ENCODE measurements at places on chromosomes 7 and 10.

DNA sequence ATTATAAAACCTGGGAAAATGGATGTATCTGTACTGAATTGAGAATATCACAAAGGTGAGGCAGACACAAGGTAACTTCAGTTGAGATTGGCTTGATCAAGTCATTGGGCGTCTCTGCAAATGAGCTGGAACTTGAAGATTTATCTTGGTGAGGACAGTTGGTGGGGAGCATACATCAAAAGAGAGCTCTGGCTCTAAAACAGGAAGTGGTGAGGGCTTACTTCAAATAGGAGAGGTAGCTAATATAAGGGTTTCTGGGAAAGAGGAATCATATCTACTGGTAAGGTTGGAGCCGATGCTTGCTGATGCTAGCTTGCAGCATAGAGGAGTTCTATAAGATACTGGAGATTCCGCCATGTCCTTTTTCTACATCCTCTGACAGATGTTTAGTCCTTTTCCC lies 39.9 kb upstream of the FGL2 start:
- DNase-seq, result no peak

DNA sequence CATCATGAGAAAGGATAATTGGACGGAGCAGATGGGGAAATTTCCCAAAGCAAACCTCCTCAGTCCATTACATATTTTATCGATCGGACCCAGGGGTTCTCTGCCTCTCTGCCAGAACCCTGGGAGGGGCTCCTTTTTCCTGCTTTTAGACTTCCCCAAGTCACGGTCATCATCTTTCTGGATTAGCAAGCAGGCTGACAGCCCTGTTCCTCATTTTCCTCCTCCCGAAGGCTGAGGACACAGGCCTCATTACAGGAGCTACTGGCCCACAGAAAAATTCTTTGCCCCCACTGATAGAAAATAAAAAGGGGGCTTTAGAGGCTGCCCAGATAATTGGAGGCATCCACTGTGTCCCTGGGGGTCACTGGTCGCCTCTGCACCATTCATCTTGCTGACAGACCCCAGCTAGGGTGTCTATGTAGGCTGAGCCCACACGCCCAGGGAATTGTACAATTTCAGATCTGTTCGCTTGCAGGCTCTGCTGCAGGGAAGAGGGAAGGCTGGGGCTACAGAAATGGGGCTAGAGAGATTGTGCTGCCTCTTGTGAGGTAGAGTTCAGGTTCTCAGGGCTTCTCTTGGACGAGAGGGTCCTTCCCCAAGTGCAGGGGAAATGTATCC lies 125.7 kb upstream of the SDK1 start:
- DNase-seq, result no peak

GRCh38 chr10:121497513-121498470 lies 100.5 kb downstream of the FGFR2 start:
- no peak for DNase-seq

DNA sequence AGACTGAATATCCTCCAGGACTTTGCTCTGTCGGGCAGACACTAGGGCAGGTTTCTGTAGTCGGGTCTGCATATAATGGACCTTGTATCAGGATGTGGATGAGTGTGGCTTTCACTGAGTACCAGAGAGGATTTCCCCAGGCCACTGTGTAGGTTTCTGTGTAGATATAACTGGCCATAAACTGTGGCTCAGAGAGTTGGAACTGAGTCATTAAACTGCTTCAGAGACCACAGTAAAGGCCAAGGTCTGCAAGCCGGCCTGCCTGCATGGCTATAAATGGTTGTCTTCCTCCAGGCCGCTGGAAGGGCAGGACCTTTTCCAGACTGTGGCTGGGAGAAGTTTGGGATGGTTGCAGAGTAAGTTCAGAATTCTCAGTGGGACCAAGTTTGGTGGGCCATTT lies 16.9 kb downstream of the ZNF92 start:
- no peak for DNase-seq

DNA sequence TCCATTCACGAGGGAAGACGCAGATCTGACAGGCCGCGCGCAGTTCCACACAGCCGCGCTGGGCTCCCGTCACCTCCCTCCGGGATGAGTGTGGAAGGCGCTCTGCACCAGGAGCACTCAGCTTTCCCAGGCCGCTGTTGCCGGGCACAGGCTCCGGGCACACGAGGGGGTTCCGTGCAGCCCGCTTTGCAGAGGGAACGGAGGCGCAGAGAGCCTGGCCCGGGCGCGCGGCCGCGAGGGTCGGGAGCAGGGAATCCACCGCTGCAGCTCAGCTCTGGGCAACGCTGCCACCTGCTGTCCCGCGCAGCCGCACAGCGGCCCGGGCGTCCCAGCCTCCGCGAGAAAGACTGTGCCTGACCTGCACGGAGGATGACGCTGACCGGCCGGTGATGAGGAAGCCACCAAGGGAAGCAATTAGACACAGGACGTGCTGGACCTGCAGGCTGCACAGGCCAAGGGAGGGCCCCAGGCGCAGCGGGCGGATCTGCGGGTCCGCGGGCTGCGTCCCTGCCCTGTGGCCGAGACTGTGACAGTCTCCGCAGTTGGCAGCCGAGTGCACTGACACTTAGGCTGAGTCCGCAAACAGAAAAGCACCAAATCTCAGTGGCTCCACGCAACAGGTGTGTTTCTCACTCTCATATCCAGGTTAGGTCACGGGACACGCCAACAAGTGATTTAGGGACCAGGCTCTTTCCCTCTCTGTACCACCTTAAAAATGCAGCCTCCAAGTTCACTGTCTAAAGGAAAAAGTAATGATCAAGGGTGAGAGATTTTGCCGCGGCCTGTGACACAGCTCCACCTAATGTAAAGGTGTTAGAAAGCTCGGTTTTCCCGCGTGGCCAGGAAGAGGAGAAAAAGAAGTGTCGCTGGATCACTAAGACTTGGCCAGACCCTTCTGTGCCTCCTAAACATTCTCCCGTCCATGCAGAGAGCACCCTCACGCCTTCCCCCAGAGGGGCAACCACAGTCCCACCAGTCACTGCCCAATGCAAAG lies 94.5 kb downstream of the SEC61G start:
- DNase-seq, result peak; percentile 68

- DNase-seq, result peak; percentile 24
These were observed at the start of gene SH2B2 for GRCh38 chr7:102286237-102287110. Gene SH2B2, plus strand, starts transcription at chr7:102286868. Its CDS starts 13,683 bp downstream, at chr7:102300551.

GRCh38 chr7:6317797-6318438 lies 45.5 kb upstream of the CYTH3 start:
- peak; percentile 22 for DNase-seq

DNA sequence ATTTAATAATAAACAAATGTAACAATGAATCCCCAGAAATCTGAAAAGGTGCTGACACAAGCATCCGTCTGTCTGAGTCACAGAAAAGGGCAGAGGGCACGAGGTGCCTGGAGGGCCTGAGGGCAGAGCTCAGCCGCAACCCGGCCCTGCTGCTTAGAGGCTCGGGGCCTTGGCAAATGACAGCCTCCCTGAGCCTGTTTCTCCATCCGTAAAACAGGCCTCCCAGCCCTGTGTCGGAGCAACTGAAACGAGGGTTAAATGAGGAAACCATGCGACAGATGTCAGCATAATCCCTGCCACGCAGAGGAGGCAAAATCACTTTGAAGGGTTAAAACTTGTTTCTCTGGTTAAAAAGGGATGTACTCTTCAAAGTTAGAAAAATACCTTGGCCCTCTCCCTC lies 24.9 kb downstream of the NUDT1 start:
- no peak for DNase-seq

DNA sequence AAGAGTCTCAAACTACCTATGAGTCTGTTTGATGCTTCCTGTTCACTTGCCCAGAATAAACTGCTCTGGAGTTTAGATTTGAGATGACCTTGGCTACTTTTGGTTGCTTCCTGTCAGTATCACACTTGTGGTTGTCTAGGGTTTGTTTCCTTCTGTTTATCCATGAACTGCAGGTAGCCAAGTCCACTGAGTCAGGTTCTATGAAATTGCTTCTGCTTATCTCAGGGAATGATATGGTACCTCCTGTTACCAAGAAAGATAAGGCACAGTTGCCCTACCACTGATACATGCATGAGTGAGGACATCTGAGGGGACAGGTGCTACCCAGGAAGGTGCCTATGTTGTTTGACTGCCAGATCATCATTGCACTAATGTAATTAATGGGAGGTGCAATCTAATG lies 15.8 kb upstream of the EEPD1 start:
- DNase-seq, result no peak

- DNase-seq, result no peak
These were observed 319.4 kb upstream of the ZNF32 start for GRCh38 chr10:43968076-43968475.

DNA sequence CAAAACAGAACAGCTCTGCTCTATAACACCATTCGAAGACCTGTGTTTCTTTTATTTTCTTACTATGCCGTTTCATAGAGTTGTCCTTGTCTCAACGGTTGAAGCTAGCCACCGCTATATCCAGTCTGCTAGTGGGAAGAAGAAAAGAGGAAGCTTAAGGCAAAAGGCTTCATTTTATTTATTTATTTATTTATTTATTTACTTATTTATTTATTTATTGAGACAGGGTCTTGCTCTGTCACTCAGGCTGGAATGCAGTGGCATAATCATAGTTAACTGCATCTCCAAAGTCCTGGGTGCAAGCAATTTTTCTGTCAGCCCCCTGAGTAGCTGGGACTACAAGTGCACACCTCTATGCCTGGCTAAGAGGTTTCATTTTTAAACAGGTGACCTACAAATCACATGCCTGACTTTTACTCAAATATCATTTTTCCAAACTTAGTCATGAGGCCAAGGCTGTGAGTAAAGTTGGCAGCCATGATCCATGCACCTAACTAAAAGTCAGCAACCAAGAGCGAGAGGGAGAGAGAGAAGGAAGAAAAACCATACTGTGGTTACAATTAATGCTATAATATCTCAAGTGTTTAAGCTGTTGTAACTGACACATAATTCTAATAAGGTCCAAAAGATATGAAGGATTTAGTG lies 1305.3 kb upstream of the LRRTM3 start:
- DNase-seq, result no peak

- DNase-seq, result no peak
These were observed 54.1 kb downstream of the PLPP4 start for GRCh38 chr10:120511165-120511564.

GRCh38 chr10:32417911-32418547 lies 27.9 kb upstream of the CCDC7 start:
- DNase-seq, result peak; percentile 21

DNA sequence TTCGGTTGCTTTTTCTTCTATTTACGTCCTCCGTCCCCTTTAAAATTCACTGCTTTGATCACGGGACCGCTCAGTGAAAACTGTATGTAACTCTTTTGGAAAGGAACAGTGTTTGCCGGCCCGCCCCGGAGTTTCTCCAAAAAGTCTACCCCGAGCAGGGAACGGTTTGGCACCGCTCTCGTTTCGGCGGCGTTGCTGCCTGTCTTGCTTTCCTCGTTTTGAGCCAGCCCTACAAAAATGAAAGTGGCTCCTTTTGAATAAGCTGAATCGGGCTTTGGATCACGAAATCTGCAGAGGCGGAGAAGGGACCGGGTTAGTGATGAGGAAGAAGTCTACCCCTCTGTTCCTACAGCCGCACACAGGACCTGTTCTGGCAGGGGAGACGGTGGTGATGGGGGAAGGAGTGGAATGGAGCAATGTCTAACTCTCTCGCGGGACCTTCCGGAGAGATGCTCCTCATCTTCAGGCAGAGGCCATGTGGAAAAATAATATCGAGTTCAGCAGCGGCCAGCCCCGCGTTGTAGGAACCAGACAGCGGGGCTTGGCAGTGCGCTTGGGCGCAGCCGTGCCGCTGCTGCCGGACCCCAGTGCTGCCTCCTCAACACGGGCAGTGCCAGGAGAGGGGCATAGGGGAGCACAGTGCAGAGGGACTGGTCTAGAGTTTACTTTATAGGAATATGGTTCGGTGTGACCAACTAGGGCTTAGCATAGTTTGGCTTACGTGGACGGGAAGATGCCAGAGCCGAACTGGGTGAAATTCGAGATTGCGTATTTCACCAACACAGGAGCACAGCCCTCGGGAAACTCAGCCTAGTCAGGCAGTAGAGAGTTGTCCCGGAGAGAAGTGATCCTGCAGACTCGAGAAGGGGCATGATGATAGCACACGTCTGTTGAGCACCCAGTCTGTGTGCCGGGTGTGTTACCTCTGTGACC lies 1.4 kb downstream of the HTRA1 start:
- no peak for DNase-seq

DNA sequence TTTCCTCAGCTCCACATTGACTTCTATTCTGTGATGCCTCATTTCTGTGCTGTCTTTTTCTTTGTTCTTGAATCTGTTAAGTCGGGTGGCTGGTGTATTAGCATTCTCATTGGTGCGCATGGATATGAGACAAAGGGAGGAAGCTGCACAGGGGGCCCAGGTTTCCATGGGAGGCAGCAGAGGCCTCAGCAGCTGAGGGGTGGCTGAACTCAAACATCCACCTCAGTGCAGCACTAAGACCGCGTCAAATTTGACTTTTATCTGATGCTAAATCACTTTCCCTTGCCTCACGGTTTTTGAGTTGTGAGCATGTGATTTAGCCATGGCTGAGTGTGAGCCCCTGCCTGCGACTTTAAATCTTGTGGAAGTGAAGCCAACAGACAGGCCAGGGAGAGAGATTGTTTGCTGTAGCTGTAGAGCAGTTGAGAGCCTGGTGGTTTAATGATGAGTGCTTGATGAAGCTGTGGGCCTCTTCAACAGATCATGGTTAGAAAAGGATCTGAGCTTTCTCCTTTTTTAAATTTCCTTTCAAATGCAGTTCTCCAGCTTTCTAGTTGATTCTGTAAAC lies 193.3 kb upstream of the ZNF804B start:
- DNase-seq, result no peak

GRCh38 chr7:8536431-8536830 lies 103.0 kb downstream of the NXPH1 start:
- no peak for DNase-seq

- DNase-seq, result no peak
These were observed 17.8 kb upstream of the ZKSCAN1 start for GRCh38 chr7:99997545-99998137.

DNA sequence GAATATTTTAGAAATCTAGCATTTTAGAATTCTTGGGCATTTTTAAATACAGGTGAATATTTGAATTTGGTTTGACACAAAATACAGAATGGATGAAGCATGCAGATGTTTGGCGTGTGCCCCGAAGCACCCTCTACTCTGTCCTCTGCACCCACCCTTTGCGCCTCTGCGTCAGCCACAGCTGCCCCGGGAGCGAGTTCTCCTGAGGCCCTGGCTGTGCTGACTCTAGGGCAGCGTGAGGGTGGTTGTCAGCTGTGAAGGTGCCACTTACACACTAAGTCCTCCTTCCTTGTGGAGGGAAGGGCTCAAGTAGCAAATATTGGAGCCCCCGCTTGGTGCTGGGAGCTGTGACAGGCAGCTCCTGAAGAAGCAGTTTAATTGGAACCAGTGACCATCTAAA lies 48.4 kb downstream of the DAGLB start:
- DNase-seq, result no peak

DNA sequence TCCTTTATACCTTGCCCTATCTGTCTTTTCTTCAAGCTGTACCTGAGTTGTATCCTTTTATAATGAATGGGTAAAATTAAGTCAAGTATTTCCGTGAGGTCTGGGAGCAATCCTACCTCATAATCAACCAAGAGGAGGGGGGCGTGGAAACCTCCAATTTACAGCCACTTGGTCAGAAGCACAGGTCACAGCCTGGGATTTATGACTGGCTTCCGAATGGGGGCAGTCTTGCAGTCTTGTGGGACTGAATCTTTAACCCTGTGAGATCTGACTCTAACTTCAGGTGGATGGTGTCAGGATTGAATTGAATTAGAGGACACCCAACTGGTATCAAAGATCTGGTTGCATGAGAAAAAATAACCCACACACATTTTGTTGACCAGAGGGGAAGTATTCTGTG lies 23.5 kb upstream of the KCNMA1 start:
- DNase-seq, result no peak

- DNase-seq, result no peak
These were observed 535.2 kb downstream of the PHTF2 start for GRCh38 chr7:78333530-78334425.

- DNase-seq, result peak; percentile 64
These were observed 8.8 kb upstream of the INTS1 start for GRCh38 chr7:1512781-1513656.
